Suppressor macrophage (primary cell): ENCODE measurements at places on chromosomes 5 and 9.
A peak's percentile ranks its signal among the peaks of the same experiment; 100 is the strongest.

DNA sequence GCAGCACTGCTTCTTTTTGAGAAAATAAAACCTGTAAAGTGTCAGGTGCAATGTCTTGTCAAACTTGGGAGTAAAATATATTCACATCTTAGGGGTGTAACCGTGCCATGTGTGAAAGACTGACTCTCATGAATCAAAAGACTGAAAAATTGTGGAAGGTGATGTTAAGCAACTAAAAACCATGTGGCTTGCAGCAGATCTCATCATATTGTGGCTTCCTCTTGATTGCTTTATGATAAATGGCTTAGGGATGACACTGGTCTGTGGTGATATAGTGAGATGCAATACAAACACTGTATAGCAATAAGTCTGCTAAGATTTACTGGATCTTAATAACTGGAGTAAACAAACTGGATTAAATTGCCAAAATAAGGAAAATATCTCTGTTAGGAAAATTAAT lies 321.6 kb downstream of the EDIL3 start:
- DNase-seq: no peak

- DNase-seq: no peak
Observed at GRCh38 chr9:131149688-131150053, 24.3 kb downstream of the NUP214 start.

- DNase-seq: no peak
Observed at GRCh38 chr5:160621526-160621925, 199.9 kb downstream of the PTTG1 start.

DNA sequence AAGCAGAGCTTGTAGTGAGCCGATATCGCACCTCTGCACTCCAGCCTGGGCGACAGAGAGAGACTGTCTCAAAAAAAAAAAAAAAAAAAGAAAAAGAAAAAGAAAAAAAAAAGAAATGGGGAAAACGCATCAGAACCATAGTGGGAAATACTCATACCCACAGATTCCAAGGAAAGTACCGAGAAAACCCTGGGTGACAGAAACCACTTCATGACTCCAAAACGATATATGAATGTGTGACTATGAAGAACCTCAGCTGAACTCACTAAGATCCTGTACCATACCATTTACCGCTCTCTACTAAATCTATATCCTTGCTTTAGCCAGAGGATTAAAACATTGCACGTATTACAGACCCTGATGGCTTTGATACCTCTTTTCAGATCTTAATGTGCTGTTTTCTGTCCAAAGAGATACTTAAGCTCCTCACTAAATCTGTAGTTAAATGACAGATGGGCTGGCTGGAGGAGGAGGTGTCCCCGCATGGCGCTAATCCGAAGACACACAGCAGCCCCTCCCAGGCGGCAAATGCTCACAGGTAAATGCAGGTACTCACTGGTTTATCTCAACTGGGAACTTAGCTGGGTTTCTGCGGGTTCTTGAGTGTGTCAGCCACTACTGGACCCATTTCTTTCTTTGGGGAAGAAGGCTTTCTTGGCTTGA lies 2.8 kb downstream of the LPCAT1 start:
- no peak for DNase-seq

GRCh38 chr9:81028504-81028903 lies 660.8 kb downstream of the TLE1 start:
- DNase-seq: no peak

DNA sequence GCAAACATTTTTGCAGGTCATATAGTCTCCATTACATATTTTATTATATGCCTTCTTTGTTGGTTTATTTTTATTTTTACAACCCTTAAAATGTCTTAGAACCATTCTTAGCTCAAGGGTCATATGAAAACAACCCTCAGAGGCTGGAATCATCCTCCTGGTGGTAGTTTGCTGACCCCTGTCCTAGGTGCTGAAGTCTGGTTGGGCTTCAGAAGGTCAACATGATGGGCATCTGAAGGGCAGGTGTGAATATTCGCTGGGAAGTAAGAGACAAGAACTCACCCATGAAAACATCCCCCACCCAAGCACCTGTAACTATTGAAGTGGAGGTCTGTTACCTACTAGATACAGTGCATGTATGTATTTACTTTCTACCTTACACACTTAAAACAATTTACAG lies 75.4 kb downstream of the OSMR start:
- peak; percentile 8 for DNase-seq

DNA sequence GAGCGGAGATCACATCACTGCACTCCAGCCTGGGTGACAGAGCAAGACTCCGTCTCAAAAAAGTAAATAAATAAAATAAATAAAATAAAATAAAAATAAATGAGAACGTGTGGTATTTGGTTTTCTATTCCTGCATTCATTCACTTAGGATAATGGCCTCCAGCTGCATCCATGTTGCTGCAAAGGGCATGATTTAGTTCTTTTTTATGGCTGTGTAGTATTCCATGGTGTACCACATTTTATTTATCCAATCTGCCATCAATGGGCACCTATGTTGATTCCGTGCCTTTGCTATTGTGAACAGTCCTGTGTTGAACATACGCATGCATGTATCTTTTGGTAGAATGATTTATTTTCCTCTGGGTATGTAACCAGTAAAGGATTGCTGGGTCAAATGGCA lies 8.8 kb upstream of the RASGEF1C start:
- DNase-seq: no peak

GRCh38 chr5:138366632-138367382 lies 14.3 kb downstream of the KDM3B start:
- no peak for DNase-seq

DNA sequence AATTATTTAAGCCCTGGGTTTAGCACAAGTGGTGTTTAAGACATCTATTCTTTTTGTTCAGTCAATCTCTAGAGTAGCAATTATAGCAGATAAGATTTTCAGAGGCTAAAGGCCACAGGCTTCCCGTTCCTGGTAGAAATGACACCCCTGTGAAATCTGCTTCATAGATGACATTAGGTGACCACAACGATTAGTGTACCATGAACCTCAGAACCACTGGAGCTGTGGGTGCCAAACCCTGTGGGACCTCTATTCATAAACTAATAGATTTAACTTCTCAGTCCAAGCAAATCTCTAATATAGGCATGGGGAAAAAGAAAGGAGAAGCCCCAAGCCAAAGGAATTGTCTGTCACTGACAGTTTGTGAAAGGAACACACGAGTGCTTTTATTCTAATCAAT lies 207.4 kb downstream of the ARRDC3 start:
- no peak for DNase-seq

- no peak for DNase-seq
Observed at GRCh38 chr9:8750639-8751051, 951.1 kb upstream of the DMAC1 start.

- DNase-seq: no peak
Observed at GRCh38 chr5:2710910-2711309, 40.6 kb downstream of the IRX2 start.

- no peak for DNase-seq
Observed at GRCh38 chr9:16139774-16140173, 586.9 kb downstream of the CCDC171 start.

DNA sequence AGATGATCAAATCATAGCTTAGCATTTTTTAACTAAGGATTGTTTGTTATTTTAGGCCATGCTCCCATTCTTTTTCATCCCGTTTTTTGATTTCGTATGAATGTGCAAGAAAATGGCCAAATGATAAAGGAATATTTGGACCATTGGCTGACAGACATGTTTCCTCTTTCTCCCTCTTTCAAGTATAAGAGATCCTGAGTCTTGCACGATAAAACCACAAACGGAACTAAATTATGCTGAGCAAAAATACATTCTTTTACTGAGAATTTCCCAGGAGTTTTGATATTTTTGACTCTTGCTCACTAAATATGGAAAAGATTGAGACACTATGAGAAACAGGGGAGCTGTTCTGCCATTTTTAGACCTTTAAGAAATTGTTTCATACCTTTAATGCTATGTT lies 90.4 kb upstream of the KLF9 start:
- DNase-seq: peak; percentile 73
